Right ventricle myocardium superior (tissue), 1 donor: ENCODE measurements at places on chromosomes 5 and 9. TPM values are rescaled to one million over a fixed set of nuclear protein-coding genes. Genes with fewer than 3 reads are reported as not detected.

DNA sequence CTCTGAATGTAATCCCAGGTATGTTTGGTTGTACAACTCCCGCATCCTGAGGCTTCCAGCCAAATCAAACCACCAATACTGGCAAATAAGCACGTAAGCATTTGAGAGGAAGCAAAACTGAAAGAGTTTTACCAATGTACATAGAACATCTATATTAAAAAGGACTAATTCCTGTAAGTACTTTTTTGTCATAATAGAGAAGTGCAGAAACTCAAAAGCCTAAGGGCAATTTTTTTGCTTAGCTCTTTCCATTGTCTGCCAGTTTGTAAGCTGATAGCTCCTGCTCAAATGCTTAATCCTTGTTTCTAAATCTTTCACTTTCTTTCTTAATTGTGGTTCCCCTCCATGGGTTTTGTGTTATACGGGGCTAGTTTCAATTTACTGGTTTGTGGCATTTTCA lies 1151.8 kb downstream of the CDH12 start:
- DNase-seq, result no peak

GRCh38 chr9:13779106-13779505 lies 499.6 kb upstream of the MPDZ start:
- DNase-seq, result no peak

DNA sequence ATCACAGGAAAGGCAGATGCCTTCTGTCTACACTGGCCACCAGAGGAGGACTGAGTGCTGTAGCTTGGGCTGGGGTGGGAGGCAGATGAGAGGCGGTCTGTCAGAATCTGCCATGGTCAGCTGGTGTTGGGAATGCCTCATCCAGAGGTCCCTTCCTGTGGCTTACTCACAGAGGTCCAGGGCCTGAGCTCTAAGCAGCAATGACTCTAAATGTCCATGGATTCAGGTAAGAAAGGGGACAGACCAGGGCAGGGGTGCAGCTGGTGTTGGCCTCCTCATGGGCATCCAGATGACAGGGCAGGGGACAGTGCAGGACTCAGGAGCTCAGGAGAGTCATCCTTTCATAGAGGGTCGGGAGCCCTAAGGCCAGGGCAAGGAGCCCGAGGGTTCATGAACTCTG lies 165.0 kb downstream of the ICE1 start:
- DNase-seq, result no peak

- DNase-seq, result no peak
Measured at GRCh38 chr5:51632793-51633192, 249.5 kb downstream of the ISL1 start.

DNA sequence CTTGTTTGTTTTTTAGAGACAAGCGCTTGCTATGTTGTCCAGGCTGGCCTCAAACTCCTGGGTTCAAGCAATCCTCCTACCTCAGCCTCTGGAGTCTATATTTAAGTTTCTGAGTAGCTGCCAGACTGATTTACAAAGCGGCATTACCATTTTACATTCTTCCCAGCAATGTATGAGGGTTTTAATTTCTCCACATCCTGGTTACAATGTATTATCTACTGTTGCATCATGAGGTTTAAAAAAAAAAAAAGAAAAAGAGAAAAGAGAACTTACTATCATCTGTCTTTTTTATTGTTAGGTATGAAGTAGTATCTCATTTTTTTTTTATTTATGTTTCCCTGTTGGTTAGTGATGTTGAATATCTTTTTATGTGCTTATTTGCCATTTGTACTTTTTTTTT lies 18.9 kb upstream of the CLINT1 start:
- DNase-seq, result no peak

DNA sequence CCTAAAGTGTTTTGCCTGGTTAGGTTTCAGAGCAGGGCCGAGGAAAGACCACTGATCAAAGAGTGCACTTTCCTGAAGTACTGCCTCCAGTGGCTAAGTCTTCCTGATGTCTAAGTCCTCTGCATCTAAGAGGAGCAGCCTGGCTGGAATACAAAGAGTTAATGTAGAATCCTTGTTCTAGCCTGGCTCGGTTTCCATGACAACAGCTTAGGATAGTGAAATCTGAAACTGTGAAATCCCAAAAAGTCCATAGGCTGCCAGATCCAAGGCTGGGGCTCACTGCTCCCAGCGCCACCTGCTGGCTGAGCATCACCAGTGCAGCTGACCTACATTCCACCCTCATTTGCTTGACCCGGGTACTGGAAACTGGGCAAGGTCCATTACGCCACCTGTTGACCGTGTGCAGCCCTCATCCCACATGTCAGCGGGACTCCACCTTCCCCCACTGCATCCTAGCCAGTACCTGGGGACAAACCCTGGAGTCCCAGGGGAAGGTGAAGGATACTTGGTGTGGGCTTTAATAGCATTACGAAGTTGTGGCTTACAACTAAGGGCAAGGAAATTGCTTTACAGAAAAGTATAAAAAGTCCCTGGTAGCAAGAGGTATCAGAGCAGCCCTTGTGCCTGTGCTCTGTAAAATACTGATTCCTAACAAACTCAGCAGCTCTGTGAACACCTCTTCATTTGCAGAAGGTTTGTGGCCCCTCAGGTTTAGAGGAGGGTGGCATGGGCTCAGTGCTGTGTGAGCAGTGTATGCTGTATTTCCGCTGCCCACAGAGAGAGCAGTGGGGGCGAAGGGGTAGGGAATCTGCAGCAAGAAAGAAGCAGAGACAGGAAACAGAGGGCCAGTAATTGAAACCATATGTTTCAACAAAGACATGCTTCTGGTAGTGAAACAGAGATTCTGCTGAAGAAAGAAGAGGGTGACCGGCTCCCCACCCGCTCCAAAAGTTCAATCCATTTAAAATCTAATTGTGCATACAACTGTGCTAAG lies 36.0 kb downstream of the PCDHGC5 start:
- DNase-seq, result peak; percentile 91

- no peak for DNase-seq
Measured at GRCh38 chr5:134906811-134907210, 1.9 kb downstream of the PCBD2 start.

DNA sequence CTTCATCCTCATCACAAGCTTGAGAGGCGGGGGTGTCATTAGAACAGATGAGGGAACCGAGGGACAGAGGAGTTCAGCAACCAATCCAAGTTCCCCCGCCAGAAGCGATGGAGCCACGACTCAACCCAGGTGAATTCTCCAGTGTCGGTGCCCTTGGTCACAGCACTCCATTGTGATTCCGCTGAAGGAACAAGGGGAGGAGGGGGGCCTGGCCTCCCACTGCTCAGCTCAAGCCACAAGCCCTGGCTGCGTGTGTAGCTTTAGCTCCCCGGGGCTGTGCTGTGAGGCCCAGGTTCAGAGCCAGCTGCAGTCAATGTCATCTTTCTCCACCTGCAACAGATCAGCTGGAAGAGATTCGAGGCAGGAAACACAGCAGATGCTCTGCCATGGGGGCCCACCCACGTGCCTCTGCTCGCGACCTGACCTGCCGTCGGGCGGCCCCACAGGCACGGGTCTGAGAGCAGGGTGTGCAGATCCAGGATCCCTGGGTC lies 72.6 kb downstream of the GTF3C4 start:
- DNase-seq, result no peak

- DNase-seq, result no peak
Measured at GRCh38 chr5:71892641-71893365, 173.7 kb downstream of the CARTPT start.

- no peak for DNase-seq
Measured at GRCh38 chr5:66302344-66302743, 158.2 kb downstream of the SREK1 start.

DNA sequence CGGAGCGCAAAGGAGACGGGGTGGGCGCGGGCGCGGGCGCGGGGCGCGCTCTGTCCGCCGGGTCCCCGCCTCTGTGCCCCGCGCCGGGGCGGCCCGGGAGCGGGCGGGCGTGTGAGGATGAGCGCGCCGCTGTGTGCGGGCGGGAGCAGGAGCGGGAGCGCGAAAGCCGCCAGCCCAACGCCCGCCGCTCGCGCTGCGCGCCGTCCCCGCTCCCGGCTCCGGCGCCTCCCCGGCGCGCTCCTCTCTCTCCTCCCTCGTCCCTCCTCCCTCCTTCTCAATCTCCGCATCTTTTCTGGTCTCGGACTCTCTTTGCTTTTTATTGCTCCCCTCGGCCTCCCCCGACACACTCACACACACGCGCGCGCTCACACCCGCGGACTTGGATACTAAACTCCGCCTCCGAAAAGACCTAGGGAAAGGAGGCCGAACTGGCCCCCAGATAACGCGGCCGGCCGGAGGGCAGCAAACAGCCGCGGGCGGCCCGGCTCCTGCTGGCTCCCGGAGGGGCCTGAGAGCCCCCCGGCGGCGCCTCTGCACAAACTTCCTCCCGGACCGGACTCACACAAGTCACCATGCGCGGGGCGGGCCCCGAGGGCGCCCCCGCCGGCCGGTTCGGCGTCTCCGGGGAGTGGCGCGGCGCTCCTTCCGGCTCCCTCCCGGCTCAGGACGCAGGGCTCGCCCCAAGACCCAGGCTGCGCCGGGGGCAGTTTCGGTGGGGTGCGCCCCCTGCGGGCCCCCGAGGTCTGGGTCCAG lies at the start of gene FIBCD1:
TSS of gene FIBCD1 (minus strand) at position 596 of the 753 bp plus-strand sequence. CDS start 640 bp downstream, outside the sequence.
- DNase-seq, result no peak

- DNase-seq, result no peak
Measured at GRCh38 chr5:88256872-88257271, 11.8 kb downstream of the TMEM161B start.

DNA sequence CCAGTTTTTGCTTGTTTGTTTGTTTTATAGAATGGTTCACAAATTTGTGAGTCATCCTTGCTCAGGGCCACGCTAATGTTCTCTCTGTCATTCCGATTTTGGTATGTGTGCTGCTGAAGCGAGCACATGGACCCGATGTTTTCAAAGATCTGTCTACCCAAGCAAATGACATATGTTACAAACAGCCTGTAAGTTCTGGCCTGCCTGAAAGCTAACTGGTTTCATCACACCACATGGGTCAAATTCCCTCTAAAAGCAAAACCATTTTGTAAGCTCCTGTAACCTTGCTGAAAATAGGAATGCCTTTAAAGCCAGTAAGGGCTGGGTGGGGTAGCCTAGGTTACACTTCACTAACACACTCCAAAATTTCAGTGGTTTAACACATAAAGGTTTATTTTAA lies 25.4 kb downstream of the DMRT3 start:
- DNase-seq, result no peak

- no peak for DNase-seq
Measured at GRCh38 chr9:20479419-20480155, 142.7 kb downstream of the MLLT3 start.

DNA sequence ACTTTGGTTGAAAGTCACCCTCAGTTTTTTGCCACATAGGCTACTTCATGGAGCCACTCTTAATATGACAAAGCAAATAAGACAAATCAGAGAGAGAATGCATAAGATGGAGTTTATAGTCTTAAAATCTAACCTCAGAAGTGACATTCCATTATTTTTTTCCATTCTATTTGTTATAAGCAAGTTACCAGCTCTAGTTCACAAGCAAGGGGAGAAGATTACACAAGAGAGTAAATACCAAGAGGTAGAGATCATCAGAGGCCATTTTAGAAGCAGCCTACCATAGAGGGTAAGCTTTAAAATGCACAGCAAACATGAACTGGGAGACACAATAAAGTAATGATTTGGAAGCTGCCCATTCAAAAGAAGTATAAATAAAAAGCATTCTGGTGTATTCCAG lies 651.3 kb upstream of the MEF2C start:
- DNase-seq, result no peak

- DNase-seq, result no peak
Measured at GRCh38 chr5:138180183-138180782, 1.4 kb downstream of the KIF20A start.

DNA sequence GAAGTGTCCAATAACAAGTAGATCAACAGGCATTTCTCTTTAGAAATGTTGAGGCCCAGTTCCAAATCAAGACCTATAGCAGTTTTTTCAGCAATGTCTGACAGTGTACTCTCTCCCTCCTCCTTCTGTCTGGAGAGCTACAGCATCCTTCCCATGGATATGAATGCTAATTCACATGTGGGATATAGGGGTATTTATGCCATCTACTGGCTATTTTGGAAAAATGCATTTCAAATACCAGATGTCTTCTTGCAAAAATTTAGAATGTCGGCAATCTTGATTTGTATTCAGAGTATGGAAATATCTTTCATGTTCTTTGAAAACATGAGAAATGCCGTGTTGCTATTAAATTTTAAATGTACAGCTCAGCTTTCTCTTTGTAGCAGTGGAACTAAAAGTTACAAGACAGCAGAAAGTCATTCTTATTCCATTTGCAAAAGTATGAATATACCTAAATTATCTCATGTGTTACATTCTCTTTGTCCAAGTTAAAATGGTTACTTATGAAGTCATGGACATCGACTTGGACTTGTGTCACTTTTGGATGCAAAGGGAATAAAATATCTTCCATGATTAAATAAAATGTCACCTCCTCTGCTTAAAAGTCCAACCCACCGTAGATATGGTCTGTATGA lies 647.8 kb downstream of the TAF11L14 start:
- DNase-seq, result no peak

GRCh38 chr5:169889572-169889971 lies 90.7 kb downstream of the INSYN2B start:
- no peak for DNase-seq

DNA sequence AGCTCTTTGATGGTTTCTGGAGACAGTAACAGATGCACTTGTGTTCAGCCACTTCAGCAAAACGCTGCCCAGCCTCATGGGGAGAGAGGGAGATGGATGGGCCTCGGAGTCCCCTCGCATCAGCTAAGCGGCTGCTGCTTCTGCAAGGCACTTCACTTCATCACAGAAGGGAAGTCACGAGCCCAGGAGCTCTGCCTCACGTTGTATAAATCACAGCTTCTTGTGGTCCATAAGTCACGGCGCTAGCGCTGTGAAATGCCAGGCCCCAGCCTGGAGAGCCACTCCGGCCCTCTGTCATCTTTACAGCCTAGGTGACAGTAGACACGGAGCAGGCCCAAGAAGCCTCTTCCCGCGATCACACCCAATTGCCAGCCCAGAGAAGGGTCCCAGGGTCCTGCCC lies 23.4 kb downstream of the DBH start:
- no peak for DNase-seq

- DNase-seq, result no peak
Measured at GRCh38 chr5:65475336-65475735, 6.4 kb downstream of the ADAMTS6 start.

DNA sequence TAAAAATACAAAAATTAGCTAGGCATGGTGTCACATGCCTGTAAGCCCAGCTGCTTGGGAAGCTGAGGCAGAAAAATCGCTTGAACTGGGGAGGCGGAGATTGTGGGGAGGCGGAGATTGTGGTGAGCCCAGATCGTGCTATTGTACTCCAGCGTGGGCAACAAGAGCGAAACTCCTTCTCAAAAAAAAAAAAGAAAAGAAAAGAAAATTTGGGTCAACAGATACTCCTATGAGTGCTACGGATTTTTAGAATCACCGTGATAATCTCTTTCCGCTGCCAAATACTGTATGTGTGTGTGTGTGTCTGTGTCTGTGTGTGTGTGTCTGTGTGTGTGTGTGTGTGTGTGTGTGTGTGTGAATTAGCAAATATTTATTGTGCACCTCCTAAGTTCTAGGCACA lies 64.4 kb downstream of the ARRDC3 start:
- no peak for DNase-seq

Gene TMEM174
- not detected for total RNA-seq

Gene SLC6A18
- not detected for total RNA-seq

Gene TEK
- total RNA-seq, result 19.1 TPM

Gene ENHO
- 0.48 TPM for total RNA-seq

Gene S1PR3
- total RNA-seq, result 28.2 TPM

Gene ADRB2
- total RNA-seq, result 5.6 TPM

Gene PCDHB2
- total RNA-seq, result 2.0 TPM

Gene SLC45A2
- not detected for total RNA-seq

Gene G3BP1
- total RNA-seq, result 105 TPM

Gene GRM6
- total RNA-seq, result not detected
